Karpas-422 (cell line): ENCODE measurements at places on chromosomes 6 and 20. TPM values are rescaled to one million over a fixed set of nuclear protein-coding genes. Genes with fewer than 3 reads are reported as not detected.
A peak's percentile ranks its signal among the peaks of the same experiment; 100 is the strongest.

DNA sequence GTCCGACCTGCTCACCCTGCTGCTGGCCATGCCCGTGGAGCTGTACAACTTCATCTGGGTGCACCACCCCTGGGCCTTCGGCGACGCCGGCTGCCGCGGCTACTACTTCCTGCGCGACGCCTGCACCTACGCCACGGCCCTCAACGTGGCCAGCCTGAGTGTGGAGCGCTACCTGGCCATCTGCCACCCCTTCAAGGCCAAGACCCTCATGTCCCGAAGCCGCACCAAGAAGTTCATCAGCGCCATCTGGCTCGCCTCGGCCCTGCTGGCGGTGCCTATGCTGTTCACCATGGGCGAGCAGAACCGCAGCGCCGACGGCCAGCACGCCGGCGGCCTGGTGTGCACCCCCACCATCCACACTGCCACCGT, 885 bp downstream of the NTSR1 start:
- no peak for DNase-seq

DNA sequence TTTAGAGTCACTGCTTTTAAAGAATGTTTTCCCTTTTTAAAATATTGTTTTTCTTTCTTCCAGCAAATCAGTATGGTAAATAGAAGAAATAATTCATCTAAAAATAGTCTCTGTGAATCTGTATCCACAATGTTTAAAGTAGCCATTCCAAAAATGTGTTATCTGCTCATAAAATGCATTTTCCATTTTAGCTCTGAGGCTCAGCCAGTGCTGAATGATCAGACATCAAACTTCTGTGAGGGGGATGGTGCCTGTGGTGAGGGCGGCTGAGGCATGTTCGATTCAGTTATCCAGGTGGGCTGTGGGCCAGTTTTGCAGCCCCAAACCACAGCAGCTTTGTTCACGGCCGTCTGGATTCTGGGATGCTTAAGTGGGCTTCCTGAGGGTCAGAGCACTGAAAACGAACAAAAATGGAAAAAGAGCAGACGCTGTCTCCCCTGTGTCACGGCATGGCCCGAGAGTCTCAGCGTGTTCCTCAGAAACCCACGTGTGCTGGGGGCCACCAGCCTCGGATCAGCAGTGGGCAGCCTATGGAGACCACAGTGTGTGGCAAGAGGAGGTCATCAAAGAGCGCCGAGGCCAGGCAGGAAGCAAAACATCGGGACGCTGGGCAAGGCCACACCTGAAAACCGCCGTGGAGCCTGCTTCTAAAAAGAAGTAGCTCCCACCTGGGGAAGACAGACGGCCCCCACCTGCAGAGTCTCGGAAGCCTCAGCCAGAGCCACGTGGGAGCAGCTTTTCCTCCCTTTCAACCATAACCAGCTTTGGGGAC, 134.9 kb upstream of the THBS2 start:
- no peak for DNase-seq

DNA sequence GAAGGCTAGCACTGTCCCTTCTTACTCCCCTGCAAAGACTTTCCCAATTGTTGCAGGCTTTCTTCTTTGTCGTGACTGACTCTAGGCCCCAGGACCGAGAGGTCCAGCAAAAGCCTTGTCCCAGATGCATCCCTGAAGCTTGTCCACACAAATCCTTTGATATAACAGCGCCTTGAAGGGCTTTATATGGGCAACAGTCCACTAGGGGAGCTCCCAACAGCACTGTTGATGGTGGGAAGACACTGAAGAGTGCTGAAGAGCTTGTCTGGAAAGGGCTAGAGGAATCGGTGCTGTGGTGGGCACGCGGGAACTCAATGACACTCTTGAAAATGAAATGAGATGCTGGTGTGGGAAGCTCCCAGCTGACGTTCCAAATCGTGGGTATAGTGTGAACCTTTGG, 316.1 kb upstream of the CDH4 start:
- no peak for DNase-seq

DNA sequence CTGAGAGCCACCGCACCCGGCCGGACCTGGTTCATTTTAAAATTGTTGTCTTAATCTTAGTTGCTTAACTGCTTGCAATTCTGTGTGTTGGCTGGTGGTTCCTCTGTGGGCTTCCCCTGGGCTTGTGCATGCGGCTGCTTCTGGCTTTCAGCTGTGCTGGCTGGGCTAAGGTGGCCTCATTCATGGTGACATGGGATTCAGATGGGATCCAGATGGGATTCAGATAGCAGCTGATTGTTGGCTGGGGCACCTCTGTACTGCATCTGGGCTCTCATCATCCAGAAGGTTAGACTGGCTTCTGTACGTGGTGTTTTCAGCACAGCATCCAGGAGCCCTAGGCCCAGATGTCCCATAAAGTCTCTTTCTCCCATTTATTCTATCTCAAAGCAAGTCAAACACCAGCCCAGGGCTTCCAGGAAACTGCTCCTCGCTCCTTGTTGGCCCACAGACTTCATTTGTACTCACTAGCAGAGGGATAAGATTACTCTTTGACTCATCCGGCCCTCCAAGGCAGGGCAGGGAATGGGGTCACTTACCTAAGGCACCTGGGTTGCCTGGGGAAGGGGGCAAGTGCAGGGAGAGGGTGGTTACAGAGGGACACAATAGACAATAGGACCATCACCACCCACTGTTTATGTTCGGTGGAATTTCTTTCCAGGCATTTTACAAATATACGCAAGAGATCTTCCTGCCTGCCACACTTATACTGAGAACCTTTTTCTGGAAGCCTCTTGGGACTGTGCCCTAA, 10.2 kb upstream of the PEDS1 start:
- DNase-seq = no peak

DNA sequence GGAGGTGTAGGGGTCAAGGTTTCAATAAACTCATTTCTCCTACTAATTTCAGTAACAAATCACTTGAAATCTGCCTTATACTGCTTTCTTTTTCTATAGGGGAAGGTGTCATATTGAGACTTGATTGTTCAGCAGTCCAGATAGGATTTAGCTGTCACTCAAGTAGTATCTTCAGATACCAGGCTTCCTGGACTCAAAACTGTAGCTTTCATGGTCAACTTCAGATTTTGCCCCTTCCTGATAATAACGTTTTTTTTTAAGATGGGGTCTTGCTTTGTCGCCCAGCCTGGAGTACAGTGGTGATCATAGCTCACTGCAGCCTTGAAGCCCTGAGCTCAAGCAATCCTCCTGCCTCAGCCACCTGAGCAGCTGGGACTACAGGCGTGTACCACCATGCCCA, 77.8 kb downstream of the JAG1 start:
- DNase-seq = no peak

DNA sequence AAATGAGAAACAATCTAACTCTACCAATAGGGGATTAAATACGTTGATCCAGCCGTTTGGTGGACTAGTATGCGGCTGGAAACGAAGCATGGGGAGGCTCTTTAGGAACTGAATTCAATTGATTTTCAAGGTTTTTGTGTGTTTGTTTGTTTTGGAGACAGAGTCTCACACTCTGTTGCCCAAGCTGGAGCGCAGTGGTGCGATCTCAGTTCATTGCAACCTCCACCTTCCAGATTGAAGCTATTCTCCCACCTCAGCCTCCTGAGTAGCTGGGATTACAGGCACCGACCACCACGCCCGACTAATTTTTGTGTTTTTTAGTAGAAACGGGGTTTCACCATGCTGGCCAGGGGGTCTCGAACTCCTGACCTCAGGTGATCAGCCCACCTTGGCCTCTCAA, 7.1 kb downstream of the CNPY3 start:
- DNase-seq = no peak

GRCh38 chr6:125558241-125558843, 191.1 kb upstream of the HEY2 start:
- DNase-seq = no peak

DNA sequence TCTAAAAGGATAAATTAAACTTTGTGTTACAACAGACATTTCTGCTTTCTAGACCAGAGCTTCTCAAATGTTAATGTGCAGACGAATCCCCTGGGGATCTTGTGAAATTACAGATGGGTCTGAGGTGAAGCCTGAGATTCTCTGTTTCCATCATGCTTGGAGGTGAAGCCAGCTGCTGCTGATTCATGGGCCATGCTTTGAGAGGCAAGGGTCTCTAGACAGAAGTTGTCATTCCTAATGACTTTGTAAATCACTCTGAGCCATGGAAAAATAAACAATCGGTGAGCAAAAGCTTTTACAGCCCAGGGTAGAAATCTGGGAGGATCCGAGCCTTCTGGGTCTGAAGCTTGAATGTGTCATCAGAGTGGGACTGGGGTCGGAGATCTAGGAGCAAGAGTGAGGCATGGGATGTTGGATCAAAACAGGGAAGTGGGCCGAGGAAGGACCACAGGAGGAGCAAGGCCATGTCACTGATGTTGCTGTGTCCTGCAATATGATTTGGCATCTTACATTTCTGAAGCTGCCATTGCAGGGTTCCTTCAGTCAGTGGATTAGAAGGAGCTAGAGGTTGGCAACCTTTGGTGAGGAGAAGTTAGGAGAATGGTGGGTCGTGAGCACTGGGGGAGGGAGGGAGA, 77.3 kb downstream of the TRMT11 start:
- peak; percentile 46 for DNase-seq

PPP1R16B gene
- 0.04 and 0.15 TPM in 2 replicates for total RNA-seq

VGLL2 gene
- not detected in 2 replicates for total RNA-seq

TFAP2C gene
- not detected in 2 replicates for total RNA-seq

FHL5 gene
- not detected in 2 replicates for total RNA-seq

OR2H2 gene
- not detected in 2 replicates for total RNA-seq

PAK5 gene
- total RNA-seq = not detected in 2 replicates

EYA2 gene
- not detected in 2 replicates for total RNA-seq
